ENCODE measurements at places on chromosomes 6 and 20. TPM values are rescaled to one million over a fixed set of nuclear protein-coding genes. Genes with fewer than 3 reads are reported as not detected.

The CAGE1 gene
- not detected for total RNA-seq

The NKAIN4 gene
- 9.4 TPM for total RNA-seq

The HLA-DQB2 gene
- total RNA-seq, result not detected

The MOCS1 gene
- total RNA-seq, result 2.0 TPM

The EYS gene
- 0.19 TPM for total RNA-seq

The SLC26A8 gene
- total RNA-seq, result not detected

The C6orf141 gene
- 19.8 TPM for total RNA-seq

The SH3BGRL2 gene
- total RNA-seq, result 0.24 TPM

The PLA2G7 gene
- 0.06 TPM for total RNA-seq

The RSPH4A gene
- total RNA-seq, result 0.16 TPM

The BPIFB2 gene
- not detected for total RNA-seq

The BMP2 gene
- 0.47 TPM for total RNA-seq

The VSTM2L gene
- total RNA-seq, result 10.5 TPM

The AVP gene
- total RNA-seq, result not detected

The ZNF318 gene
- total RNA-seq, result 5.3 TPM

The SLC35F1 gene
- total RNA-seq, result not detected

The EBF4 gene
- 2.5 TPM for total RNA-seq

The BFSP1 gene
- 4.1 TPM for total RNA-seq

The FHL5 gene
- not detected for total RNA-seq

The MYB gene
- 0.98 TPM for total RNA-seq

Data from A549 treated with CORT108297 at 1 μM for 4 hours (cell line).